Mucosa of gallbladder (tissue), 1 donor: ENCODE measurements at places on chromosomes 16 and 17. TPM values are rescaled to one million over a fixed set of nuclear protein-coding genes. Genes with fewer than 3 reads are reported as not detected.

Gene HOXB7
- 0.92 TPM for total RNA-seq

Gene ITGA2B
- total RNA-seq: 2.9 TPM

Gene KRTAP4-6
- not detected for total RNA-seq

Gene PHAF1
- 14.2 TPM for total RNA-seq

Gene EVPLL
- 0.14 TPM for total RNA-seq

Gene OR2C1
- total RNA-seq: 0.14 TPM

Gene CHST4
- total RNA-seq: 586 TPM

Gene SEPTIN1
- total RNA-seq: 11.5 TPM

Gene CACNA1G
- total RNA-seq: 0.26 TPM

Gene ZNF267
- 15.8 TPM for total RNA-seq

Gene HEATR9
- total RNA-seq: 0.09 TPM

Gene FBXW10
- 0.86 TPM for total RNA-seq

Gene AARSD1
- 28.2 TPM for total RNA-seq

Gene TMIGD1
- total RNA-seq: not detected

Gene TBX2
- 33.9 TPM for total RNA-seq

Gene FN3K
- 46.8 TPM for total RNA-seq

Gene CX3CL1
- total RNA-seq: 19.7 TPM

Gene ZFP3
- total RNA-seq: 8.7 TPM

Gene HOXB1
- not detected for total RNA-seq

Gene FAM20A
- 7.4 TPM for total RNA-seq

Gene PDPK1
- total RNA-seq: 72.0 TPM

Gene FOXL1
- total RNA-seq: 8.2 TPM

Gene MMP15
- 109 TPM for total RNA-seq

Gene GNG13
- not detected for total RNA-seq

Gene FZD2
- total RNA-seq: 7.7 TPM

Gene IL17C
- total RNA-seq: not detected

Gene TIGD7
- total RNA-seq: 9.9 TPM

Gene CALB2
- total RNA-seq: 0.81 TPM

Gene MMP2
- 264 TPM for total RNA-seq
